ENCODE measurements at places on chromosomes 6 and 20. TPM values are rescaled to one million over a fixed set of nuclear protein-coding genes. Genes with fewer than 3 reads are reported as not detected.
A peak's percentile ranks its signal among the peaks of the same experiment; 100 is the strongest.

The RXRB gene
- total RNA-seq, result 39.4 TPM

The CD83 gene
- 1.6 TPM for total RNA-seq

The CAGE1 gene
- 0.30 TPM for total RNA-seq

The PKIB gene
- total RNA-seq, result 64.1 TPM

The BAG2 gene
- total RNA-seq, result 8.9 TPM

The HLA-DQB1 gene
- total RNA-seq, result 3.7 TPM

The LTA gene
- total RNA-seq, result not detected

The PACSIN1 gene
- total RNA-seq, result 0.46 TPM

GRCh38 chr6:148457137-148457842 is 114.7 kb downstream of the SASH1 start:
- DNase-seq, result peak; percentile 67

DNA sequence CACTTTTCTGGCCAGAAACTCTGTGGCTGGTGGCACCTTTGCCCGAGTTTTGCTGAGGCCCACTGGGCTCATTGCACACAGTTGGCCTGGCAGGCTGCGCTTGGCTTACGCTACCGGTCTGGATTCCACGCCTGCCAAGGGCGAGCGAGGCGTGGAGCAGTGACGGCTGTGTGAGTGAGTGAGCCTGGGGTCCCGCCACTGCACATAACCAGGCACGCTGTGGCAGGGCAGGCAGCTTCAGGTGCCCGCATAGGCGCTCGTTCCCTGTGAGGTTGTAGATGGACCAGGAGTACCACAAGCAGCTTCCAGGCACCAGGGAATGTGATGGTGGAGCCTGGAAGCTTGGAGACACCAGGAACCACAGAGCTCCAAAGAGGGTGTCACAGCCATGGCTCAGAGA is 190.1 kb upstream of the DEFB112 start:
- no peak for DNase-seq

DNA sequence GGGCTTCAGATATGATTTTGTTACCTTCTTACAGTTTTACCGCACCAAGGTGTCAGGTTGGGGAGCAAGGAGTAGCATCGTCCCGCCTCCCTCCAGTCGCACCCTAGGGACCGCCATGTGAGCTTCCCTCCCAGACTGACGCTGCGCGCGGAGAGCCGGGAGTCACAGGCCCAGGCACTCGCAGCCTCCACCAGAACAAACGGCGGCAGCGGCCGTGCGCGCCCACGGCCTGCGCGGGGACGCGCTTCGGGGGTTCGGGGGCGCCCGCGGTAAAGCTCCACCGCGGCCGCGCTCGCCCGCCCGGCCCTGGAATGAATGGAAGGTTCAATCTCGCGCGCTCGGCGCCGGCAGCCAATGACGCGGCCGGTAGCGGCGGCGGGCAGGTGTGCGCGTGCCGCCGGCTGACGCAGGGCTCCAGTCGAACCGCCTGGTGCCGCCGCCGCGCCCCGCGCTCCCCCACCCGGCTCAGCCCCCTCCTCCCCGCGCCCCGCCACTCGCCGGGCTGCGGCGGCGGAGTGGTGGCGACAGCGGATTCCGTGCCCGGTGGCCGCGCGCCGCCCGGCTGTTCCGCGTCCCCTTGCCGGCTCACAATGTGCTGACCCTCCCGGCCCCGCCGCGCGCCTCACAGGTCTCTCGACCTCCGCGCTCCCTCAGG is 16.5 kb upstream of the LIN28B start:
- no peak for DNase-seq

GRCh38 chr6:34113532-34113931 is 32.4 kb downstream of the GRM4 start:
- DNase-seq, result no peak

DNA sequence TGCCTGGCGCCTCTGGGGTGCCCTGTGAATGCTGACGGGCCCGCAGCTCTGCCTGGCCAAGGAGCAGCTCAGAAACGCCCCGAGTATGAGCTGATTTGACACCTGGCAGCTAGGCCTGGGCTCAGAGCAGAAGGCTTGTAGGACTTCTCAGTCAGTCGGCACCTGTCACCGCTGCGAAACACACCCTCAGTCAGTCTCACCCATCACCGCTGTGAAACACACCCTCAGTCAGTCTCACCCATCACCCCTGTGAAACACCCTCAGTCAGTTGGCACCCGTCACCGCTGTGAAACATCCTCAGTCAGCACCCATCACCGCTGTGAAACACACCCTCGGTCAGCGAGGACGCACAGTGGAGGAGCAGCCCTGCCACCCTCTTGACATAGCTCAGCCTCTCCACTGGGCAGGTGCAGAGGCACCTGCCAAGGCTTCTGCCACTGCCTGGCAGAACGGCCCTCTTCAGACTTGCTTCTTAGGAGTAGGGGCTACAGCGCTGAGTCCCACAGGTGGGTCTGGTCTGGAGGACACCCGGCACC is 109.0 kb downstream of the PSMB1 start:
- DNase-seq, result no peak

- no peak for DNase-seq
Observed at GRCh38 chr6:6319952-6320811, at the start of gene F13A1. Gene F13A1 (minus strand): TSS chr6:6320662. CDS start chr6:6318664, 1,998 bp downstream.

- DNase-seq, result no peak
Observed at GRCh38 chr20:5923493-5923892, 26.8 kb downstream of the TRMT6 start.

- DNase-seq, result no peak
Observed at GRCh38 chr6:18596531-18596835, 209.3 kb downstream of the RNF144B start.

- DNase-seq, result peak; percentile 55
Observed at GRCh38 chr6:31734821-31735406, 1.4 kb downstream of the CLIC1 start.

DNA sequence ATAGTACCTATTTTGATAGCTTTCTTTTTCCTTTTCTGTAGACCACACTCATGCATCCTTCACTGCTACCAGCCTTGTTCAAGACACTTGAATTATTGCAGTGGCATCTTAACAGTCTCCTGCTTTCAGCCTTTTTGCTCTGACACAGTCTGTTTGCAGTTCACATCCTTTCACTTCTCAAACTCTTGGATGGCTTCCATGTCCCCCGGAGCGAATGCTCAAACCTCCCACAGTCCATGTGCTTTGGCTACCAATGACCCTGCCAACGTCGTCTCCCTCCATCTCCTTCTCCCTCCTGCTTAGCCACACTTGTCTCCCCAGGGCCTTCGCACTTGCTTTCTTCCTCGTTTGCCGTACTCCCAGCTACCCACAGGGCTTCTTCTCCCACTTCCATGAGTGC is 270.0 kb upstream of the ZFP64 start:
- DNase-seq, result no peak

DNA sequence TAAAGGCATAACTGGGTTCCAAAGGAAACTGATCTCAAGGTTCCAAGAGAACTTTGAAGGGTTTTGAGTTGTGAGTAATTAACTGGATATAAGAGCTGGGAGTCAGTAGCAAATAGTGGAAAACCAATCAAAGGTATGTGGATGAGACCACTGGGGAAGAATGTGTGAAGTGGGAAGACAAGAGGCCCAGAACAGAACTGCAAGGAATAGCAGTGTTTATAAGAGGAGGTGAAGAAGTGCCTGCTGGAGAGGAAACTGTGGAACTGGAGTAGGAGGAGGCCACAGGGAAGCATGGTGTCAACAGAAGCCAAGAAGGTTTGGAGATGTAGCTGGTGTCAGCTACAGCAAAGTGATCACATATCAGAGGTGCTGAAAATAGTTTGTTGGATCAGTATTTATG is 18.7 kb upstream of the HDAC2 start:
- DNase-seq, result peak; percentile 40

- peak; percentile 65 for DNase-seq
Observed at GRCh38 chr6:169427856-169428255, 174.2 kb upstream of the THBS2 start.

- no peak for DNase-seq
Observed at GRCh38 chr20:57573242-57573641, 12.3 kb downstream of the PCK1 start.

- no peak for DNase-seq
Observed at GRCh38 chr6:15376900-15377487, 131.1 kb downstream of the JARID2 start.

GRCh38 chr6:30007132-30007764 is 53.8 kb upstream of the POLR1H start:
- DNase-seq, result no peak

DNA sequence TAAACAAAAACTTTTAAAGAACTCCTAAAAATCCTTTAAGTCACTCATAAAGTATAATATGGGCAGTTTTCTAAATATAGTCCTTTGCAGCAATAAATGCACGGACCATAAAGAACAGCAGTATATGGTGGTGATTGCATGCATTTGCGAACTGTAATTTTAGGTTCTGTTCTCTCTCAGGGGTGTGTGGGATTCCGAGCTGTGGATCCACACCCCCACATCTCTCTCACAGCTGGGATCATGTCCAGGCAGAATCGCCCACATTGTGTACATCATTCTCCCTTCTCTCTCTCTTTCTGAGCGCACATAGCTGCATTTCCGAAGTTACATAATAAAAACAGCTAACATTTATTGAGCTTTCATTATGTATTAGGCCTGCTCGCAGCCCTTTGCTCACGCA is 28.6 kb downstream of the SLC52A3 start:
- no peak for DNase-seq

- DNase-seq, result no peak
Observed at GRCh38 chr6:70846207-70846835, 110.5 kb downstream of the B3GAT2 start.

GRCh38 chr20:5395932-5396727 is 79.4 kb upstream of the PROKR2 start:
- DNase-seq, result peak; percentile 8

DNA sequence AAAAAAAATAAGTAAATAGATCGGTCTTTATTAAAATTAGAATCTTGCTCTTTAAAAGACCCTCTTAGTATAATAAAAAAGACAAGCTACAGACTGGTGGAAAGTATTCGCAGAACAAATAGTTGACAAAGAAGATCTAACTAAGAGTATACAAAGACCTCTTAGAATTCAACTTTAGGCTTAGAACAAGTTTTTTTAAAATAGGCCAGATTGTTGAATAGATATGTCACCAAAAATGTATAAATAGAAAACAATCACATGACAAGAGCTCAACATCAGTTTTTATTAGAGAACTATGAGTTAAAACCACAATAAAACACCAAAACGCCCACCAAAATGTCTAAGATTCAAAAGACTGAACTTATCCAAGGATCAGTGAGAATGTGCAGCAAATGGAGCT is 632.7 kb upstream of the PTCHD4 start:
- peak; percentile 21 for DNase-seq

- no peak for DNase-seq
Observed at GRCh38 chr20:10631126-10631525, 42.7 kb downstream of the JAG1 start.

- DNase-seq, result no peak
Observed at GRCh38 chr6:124633655-124634054, 328.6 kb upstream of the RNF217 start.

DNA sequence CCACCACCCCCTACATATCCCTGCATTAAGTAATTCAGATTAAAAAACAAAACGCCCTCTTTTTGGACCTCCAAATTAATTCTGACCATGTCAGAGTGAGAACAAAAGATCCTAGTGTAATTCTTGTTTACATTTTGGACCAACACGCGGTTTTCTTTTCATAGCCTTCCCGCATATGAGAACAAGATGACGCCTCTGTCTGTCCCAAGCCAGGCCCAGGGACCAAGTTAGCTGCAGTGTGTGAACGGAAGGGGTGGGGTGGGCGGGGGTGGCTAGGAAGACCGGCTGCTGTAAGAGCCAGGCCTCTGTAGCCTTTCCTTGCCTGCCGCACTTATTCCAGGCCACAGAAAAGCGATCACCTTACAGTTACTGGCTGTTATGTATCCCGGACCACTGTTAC is 68.0 kb downstream of the PLCG1 start:
- peak; percentile 32 for DNase-seq

- no peak for DNase-seq
Observed at GRCh38 chr6:130622142-130622541, 205.1 kb upstream of the SMLR1 start.

DNA sequence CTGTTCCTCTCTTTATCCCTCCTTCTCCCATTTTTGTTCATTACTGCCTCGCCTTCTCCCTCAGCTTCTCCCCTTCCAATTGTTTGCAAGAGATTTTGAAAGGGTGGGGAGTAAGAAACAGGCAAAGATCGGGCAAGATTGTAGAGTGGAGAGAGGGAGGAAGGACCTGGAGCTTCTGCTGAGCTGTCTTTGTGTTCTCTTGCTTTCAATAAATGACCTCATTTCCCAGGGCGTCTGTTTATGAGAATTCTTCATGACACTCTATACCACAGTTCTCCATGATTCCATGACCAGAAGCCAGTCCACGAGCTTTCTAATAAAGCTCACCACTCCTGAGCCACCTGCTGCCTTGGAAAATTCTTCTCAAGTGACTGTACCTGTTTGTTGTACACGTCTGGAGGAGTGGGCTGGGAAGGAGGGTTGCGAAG is 50.0 kb upstream of the PLEKHG1 start:
- peak; percentile 9 for DNase-seq

DNA sequence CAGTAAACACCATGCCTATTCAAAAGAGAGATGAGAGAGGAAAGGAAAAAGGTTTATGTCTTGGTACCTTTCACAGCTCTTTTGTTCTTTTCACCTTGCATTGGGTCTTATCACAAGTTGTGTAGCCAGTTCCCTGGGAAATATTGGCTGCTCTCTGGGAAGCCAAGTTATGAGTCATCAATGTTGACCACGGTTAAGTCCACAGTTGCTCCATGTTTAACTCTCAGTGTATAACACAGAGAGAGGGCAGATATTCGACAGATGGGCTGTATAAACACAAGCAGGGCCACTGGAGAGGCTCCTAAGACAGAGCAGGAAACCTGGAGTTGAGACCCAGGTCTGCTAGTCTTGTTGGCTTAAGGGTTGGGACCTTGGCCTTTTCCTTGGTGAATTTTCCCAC is 718.6 kb downstream of the QKI start:
- DNase-seq, result peak; percentile 58
